ENCODE measurements at places on chromosomes 1 and 21.

DNA sequence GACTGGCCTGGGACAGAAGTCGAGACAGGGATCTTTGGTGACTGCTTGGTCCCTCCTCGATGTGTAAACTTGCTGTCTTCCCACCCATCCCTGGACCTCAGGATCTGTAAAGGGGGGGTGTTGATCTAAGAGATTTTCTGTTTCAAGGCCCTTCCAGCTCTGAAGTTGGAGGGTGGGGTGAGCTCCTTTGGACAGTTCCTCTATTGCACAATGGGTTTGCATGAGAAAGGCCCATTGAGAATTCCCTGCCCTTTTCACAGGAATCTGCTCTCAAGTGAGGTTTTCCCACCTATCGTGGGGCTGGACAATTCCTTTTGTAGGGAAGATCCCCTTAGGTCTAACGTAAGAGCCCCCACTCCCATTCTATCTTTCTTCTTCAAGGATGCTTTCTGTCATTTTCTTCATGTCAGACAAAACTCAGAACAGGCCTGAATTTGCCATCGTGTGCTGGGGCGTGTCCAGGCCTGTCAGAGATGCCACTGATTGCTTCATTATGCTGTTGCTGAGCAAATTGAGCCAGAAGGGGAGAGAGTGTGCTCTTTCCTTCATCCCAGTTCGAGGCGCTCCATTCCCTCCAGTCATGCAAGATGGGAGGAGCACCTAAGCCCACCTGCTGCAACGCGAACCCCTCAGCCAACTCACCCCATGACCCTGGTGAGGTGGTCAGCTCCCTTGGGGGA is 149.9 kb upstream of the IGSF21 start:
- no peak for DNase-seq

DNA sequence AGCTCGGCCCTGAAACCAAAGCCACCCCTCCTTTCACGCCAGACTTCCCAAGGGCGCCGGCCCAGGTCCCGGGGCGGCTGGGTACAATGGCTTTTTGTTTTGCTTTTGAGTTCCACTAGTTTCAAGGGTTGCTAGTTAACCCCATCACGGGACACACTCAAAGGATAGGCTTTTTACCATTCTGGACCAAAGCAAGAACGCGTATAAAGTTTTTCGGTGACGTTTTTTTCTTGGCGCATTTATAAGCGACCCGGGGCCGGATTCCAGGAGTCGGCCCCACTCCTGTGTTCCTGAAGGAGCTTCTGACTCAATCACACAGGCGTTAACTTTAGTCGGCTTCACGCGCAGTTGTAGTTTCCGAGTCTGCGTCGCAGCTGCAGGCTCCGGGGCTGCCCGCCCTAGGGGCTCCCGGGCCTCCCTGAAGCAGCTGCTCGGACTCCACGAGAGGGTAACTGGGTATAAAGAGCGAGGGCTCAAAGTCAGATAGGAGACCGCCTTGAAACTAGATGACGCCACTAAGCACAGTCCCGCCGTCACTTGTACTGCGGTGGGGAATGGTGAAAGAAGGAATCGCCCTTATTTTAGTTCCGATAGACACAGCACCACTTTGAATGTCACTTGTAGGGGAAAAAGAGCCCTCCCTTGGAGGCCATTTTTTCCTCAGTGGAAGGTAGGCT is 707 bp upstream of the KLHL21 start:
- peak; percentile 32 for DNase-seq

- no peak for DNase-seq
Measured at GRCh38 chr1:12712076-12712475, 3.8 kb upstream of the AADACL3 start.

DNA sequence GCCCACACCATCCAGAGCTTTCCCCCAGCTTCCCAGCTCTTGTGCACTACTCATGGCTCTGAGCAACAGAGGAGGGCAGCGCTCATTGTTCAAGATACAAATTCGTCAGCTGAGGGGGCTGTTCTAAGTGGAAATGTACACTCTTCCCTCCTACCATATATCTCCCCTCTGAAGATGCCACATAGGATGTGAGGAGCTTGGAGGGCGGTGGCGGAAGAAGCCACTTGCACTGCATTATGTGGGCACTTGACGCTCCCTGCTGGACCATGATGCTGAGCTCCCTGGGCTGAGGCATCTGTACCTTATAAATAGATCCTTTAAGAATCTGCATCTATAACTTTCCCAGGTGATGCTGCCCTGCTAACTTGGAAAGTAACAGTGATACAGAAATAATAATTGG is 477.6 kb upstream of the DEPDC1 start:
- no peak for DNase-seq

DNA sequence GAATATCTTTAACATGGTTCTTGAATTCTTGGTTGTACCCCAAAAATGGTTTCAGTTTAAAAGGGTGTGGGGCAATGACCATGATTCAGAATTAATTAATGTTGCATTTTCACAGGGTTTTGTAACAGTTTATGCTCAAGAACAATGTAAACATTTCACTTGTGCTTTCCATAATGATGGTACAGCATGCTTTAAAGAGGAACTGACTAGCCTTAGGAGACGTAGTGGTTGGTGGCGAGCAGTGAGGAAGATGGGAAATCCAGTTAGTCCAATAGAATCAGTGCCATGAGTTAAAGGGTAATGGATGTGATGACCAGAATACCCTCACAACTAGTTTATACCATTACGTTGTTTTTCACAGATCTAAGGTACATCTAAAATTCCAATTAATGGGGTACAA is 138.0 kb downstream of the HS2ST1 start:
- DNase-seq = no peak

DNA sequence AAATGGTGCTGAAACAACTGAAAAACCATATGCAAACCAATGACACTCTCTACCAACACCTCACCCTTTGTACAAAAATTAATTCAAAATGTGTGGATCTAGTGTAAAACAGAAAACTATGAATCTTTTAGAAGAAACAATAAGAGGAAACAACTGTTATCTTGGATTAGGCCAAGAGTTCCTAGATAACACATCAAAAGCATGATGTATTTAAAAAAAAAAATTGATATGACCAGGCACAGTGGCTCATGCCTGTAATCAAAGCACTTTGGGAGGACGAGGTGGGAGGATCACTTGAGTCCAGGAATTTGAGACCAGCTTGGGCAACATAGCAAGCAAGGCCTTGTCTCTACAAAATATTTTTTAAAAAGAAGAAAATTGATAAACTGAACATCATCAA is 79.0 kb downstream of the EIF4G3 start:
- no peak for DNase-seq

GRCh38 chr1:221786647-221787046 is 44.8 kb upstream of the DUSP10 start:
- DNase-seq = no peak

DNA sequence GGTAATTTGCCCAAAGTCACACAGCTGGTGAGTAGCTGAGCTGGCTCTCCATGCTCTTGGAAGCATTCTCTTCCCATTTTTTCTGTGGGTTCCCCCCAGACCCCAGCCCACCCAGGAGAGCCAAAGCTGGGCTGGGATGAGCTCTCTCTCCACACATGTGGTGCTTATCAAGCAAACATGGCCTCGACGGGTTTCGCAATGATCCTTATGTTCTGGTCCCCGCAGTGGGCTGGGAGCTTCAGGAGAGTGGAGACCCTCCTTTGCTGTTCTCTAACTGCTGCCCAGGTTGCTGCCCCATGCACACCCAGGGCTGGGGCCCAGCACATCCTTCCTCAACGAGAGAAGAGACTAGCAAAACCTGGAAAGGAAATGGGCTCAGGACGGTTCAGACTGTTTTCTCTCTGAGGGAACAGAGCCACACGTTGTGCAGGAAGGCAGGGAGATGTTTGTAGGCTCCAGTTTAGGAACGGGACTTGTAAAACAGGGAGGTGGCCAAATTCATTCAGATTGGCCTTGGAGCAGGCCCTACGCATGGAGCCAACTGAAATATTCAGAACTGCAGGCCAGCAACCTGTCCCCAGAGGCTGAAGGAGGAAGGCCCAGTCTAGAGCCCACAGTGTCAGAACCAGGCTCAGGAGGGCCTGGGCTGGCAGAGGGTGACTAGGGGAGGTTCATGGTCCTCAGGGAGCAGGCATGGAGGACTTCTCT is 27.2 kb upstream of the CSF1 start:
- no peak for DNase-seq

- DNase-seq = peak; percentile 11
Measured at GRCh38 chr1:67674260-67675011, 10.6 kb upstream of the GADD45A start.

- no peak for DNase-seq
Measured at GRCh38 chr1:172480431-172480830, 36.6 kb upstream of the PIGC start.

DNA sequence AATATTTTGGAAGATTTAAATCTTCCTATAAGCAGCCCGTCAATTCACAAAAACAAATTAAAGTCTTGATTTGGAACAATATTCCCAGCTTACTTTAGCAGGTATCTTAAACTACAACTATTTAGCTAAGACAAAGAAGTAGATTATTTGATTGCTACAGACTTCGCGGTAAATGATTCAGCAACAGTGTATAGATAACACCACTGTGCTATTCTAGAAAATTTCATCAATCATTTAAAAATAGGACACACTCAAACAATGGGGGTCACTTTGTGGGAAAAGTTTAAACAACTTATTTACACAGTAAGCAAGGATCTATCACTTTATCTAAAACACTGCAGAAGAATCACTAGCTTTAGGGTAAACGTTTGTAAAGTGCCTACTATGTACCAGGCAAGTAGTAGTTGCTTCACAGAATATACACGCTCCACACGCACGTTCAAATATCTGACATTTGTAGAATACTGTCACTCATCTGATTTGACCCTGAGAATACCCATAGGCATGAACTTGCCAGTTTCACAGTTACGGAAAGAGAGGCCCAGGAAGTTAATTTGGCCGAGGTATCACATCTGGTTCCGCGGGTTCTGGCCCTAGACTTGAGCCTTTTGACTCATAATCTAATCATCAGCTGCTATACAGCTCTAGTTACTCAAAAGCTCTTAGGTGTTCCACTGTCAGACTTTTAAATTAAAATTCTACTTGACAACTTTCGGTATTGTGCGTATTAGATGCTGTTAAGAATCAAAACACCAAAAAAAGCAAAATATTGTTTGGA is 876 bp downstream of the DENND2C start:
- no peak for DNase-seq
